Bronchus fibroblast of lung (primary cell): ENCODE measurements at places on chromosomes 2 and 18. TPM values are rescaled to one million over a fixed set of nuclear protein-coding genes. Genes with fewer than 3 reads are reported as not detected.

The TEX44 gene
- total RNA-seq = not detected in 2 replicates

The CEP68 gene
- 4.6 and 6.2 TPM in 2 replicates for total RNA-seq

The ADAM17 gene
- 12.9 and 16.3 TPM in 2 replicates for total RNA-seq

The MALL gene
- total RNA-seq = 6.7 and 9.8 TPM in 2 replicates

The KCNE4 gene
- 1.9 and 2.0 TPM in 2 replicates for total RNA-seq

The KATNAL2 gene
- total RNA-seq = 1.5 and 1.7 TPM in 2 replicates

The ALPP gene
- total RNA-seq = not detected in 2 replicates

The C1GALT1C1L gene
- total RNA-seq = 0.50 and 1.0 TPM in 2 replicates

The APCDD1 gene
- total RNA-seq = 2.2 and 3.5 TPM in 2 replicates

The ALKAL2 gene
- not detected in 2 replicates for total RNA-seq

The POTEF gene
- not detected in 2 replicates for total RNA-seq

The OTOS gene
- total RNA-seq = not detected in 2 replicates

The DES gene
- total RNA-seq = 3.0 and 5.0 TPM in 2 replicates

The TCF4 gene
- 27.6 and 28.4 TPM in 2 replicates for total RNA-seq

The HNMT gene
- 26.1 and 26.5 TPM in 2 replicates for total RNA-seq

The CHST10 gene
- 10.7 and 19.3 TPM in 2 replicates for total RNA-seq

The MYO1B gene
- 41.3 and 47.6 TPM in 2 replicates for total RNA-seq

The LYPD1 gene
- 0.34 and 1.2 TPM in 2 replicates for total RNA-seq

The CHRND gene
- total RNA-seq = not detected in 2 replicates

The SP140 gene
- total RNA-seq = 0.74 and 2.0 TPM in 2 replicates

The SLC4A5 gene
- under 0.01 TPM in 1 of 2 replicates, not detected in the other for total RNA-seq

The TRIM43 gene
- total RNA-seq = not detected in 2 replicates

The RNF181 gene
- total RNA-seq = 281 and 288 TPM in 2 replicates

The CTAGE1 gene
- total RNA-seq = not detected in 2 replicates

The UGT1A3 gene
- not detected in 2 replicates for total RNA-seq

The G6PC2 gene
- not detected in 2 replicates for total RNA-seq

The ZNF804A gene
- 2.7 and 3.7 TPM in 2 replicates for total RNA-seq

The CYRIA gene
- 0.74 and 1.0 TPM in 2 replicates for total RNA-seq

The AGAP1 gene
- total RNA-seq = 3.9 and 4.6 TPM in 2 replicates

The LAMA3 gene
- 1.2 and 1.3 TPM in 2 replicates for total RNA-seq

The SERPINB12 gene
- total RNA-seq = not detected in 2 replicates

The TNFAIP6 gene
- 7.4 and 8.1 TPM in 2 replicates for total RNA-seq

The REG1B gene
- not detected in 2 replicates for total RNA-seq

The LRRC30 gene
- total RNA-seq = not detected in 2 replicates

The PIEZO2 gene
- 1.3 and 1.8 TPM in 2 replicates for total RNA-seq

The ATP6V1B1 gene
- 1.0 and 4.4 TPM in 2 replicates for total RNA-seq

The STPG4 gene
- total RNA-seq = not detected in 2 replicates

The UPP2 gene
- not detected in 2 replicates for total RNA-seq

The C2orf92 gene
- total RNA-seq = 0.15 and 0.67 TPM in 2 replicates

The DHRS9 gene
- total RNA-seq = not detected in 2 replicates
